ENCODE measurements at places on chromosomes 11 and 22. TPM values are rescaled to one million over a fixed set of nuclear protein-coding genes. Genes with fewer than 3 reads are reported as not detected.

Gene C11orf87
- polyA plus RNA-seq, result 0.19 TPM

DNA sequence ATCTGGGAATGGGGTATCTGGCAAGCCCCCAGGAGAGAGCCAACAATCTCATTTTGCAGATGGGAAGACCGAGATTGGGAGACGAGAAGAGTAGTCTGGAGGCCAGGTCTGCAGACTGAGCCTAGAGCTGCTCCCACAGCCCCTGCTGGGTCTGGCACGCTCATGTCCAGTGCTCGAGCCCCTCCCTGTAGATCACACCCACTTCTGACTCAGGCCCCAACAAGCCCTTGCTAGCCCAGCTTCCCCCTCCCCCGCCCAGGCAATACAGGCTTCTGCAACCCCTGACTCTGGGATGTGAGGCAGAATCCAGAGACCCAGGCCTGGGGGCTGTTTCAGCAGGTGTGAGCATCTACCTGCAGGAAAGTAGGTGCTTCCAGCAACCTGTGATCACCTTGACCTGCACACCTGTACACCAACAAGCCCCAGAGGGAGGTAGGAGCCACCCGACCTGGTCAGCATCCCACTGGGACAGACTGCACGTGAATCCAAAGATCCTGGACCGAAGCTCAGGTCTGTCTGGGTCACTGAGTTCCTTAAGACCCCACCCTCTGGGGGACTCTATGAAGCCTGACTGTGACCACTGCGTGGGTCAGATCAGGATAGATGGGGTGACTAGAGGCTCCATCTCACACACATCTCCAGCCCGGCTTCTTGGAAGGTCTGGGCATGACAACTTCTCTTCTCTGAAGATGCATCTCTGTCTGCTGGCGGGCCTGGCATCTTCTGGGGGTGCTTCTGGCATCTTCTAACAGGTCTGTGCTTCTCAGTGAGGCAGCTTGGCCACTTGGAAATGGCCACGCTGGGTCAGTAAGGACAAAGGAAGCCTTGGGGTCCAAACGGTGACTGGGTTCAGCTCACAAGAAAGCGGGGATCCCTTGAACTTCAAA, 29.3 kb downstream of the LINC01488 start:
- no peak for DNase-seq

Gene NDUFV1
- polyA plus RNA-seq, result 153 TPM

Gene DSCAML1
- polyA plus RNA-seq, result 1.6 TPM

Gene INS
- not detected for polyA plus RNA-seq

Gene VSIG2
- polyA plus RNA-seq, result 5.8 TPM

- DNase-seq, result no peak
Observed at GRCh38 chr11:102026217-102026616, 21.0 kb upstream of the CFAP300 start.

- DNase-seq, result no peak
Observed at GRCh38 chr11:65419772-65420481, 2.7 kb upstream of the NEAT1 start.

Gene FOLR1
- polyA plus RNA-seq, result 53.7 TPM

Gene CHRM1
- 0.15 TPM for polyA plus RNA-seq

DNA sequence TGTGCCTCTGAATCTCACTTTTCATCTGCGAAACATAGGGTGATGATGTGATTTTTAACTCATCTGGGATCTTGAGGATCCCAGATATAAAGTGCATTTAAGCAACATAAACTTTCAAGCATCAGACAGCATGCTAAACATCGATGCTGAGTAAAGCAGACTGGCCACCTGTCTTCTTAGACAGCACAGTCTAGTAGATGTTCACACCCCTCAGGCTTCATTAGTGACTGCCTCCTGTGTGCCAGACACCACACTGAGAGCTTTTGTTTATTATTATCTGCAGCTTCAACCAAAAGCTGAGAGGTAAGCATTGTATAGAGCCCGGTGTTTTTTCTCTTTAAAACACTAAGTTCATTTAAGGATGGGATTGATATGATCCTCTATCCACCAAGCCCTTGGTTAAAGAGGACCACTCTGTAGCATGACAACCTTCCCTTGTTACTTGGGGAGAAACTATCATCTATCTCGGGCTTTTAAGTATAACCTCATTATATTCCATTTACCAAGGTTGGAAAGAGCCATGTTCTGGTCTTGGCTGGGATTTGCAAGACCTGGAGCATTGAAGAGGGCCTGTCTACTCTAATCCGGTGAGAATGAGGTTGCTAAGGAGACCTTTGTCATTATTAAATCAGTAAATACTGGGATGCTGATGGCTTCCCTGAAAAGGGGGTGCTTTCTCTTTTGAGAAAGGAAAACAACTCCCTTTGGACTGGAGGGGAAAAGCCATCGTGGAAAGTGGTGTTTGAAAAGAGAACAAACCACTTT, 114.2 kb upstream of the SEZ6L start:
- DNase-seq, result no peak

- DNase-seq, result no peak
Observed at GRCh38 chr11:59284773-59285129, 72.0 kb upstream of the MPEG1 start.

DNA sequence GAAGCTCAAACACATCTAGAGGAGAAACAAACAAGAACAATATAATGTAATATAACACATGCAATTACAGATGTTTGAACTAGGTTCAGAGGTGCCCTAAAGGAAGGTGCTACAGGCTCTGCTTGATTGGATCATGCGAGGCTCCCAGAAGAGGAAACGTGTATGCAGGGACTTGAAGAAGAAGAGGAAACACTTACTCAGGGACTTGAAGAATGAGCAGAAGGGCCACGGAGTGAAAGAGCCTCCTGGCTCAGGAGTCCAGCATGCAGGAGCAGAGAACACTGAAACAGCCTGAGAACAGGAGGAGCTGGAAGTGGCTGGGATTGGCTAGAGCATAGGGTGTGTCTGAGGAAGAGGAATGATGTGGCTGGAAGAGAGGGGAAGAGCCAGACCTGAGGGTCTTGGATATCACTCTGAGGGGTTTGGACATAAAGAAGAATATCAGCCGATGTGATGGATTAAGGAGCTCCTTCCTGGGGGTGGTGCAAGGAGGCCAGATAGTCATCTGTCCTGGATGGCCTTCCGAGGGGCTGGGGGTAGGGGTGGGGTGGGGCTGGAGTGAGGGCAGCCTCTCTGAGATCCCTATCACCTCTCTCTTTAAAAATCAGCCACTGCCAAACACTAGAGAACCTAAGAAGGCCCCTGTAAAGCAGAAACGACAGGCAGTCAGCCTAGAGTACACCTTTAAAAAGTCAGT, 16.8 kb downstream of the FZD4 start:
- DNase-seq, result no peak

Gene TMEM121B
- 1.1 TPM for polyA plus RNA-seq

GRCh38 chr11:122853971-122854446, 15.7 kb downstream of the CRTAM start:
- peak; percentile 73 for DNase-seq

Gene ANAPC15
- polyA plus RNA-seq, result 67.2 TPM

Gene LRRC32
- polyA plus RNA-seq, result 59.3 TPM

GRCh38 chr11:86418917-86419316, 44.2 kb downstream of the CCDC81 start:
- DNase-seq, result no peak

Data from right renal cortex interstitium (tissue), 3 donors.